Activated T-cell treated with anti-CD3 and anti-CD28 coated beads, Interleukin-2, amount 50 U/mL, for 72 hours (primary cell): ENCODE measurements at places on chromosomes 5 and 9. TPM values are rescaled to one million over a fixed set of nuclear protein-coding genes. Genes with fewer than 3 reads are reported as not detected.
A peak's percentile ranks its signal among the peaks of the same experiment; 100 is the strongest.

GRCh38 chr5:102762095-102762534 is 7.0 kb downstream of the PAM start:
- peak overlapping the region; percentile 93 for H3K27ac ChIP-seq
- peaks cover 79% of the 10 kb centered on the region for H3K4me1 ChIP-seq
- H3K27me3 ChIP-seq, result no peaks in the 10 kb centered on the region
- H3K36me3 ChIP-seq, result no peaks in the 10 kb centered on the region
- H3K4me3 ChIP-seq, result peak overlapping the region; percentile 69

DNA sequence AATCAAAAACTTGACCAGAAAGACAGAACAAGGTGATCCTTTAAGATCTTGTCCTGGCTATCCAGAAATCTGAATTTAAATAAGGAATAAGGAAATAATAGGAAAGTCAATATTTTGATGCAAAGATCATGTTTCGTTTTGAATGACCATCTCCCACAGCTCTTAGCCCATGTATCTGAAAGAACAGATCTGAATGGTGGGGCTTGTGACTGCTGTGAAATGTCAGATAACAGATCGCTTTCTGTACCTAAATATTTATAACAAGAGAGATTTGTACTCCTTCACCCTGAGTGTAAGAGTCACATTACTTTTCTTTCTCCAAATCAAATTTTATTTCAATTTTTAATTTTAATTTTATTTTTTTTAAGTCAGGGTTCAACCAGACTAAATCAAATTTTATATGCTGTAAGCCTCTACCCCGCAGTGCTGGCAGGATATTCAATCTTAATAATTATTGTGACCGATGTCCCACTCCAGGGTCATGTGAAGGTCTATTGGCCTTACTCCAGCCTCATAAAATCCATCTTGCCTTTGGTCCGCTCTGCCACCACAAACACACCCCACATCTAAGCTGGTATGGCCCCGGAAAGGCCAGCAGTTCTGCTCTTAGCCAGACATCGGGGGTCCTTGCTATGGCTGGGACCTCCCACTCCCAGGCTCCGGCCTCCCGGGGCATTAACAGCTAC is 7.0 kb upstream of the SLC26A2 start:
- peaks cover under 1% of the 10 kb centered on the region for H3K4me1 ChIP-seq
- H3K27me3 ChIP-seq, result peaks cover 6% of the 10 kb centered on the region
- no peak overlapping the region for H3K27ac ChIP-seq
- no peak for DNase-seq

The PAIP1 gene
- 65.0 TPM for total RNA-seq

GRCh38 chr5:58156973-58157701 is 302.7 kb downstream of the PLK2 start:
- no peaks in the 10 kb centered on the region for H3K27me3 ChIP-seq

DNA sequence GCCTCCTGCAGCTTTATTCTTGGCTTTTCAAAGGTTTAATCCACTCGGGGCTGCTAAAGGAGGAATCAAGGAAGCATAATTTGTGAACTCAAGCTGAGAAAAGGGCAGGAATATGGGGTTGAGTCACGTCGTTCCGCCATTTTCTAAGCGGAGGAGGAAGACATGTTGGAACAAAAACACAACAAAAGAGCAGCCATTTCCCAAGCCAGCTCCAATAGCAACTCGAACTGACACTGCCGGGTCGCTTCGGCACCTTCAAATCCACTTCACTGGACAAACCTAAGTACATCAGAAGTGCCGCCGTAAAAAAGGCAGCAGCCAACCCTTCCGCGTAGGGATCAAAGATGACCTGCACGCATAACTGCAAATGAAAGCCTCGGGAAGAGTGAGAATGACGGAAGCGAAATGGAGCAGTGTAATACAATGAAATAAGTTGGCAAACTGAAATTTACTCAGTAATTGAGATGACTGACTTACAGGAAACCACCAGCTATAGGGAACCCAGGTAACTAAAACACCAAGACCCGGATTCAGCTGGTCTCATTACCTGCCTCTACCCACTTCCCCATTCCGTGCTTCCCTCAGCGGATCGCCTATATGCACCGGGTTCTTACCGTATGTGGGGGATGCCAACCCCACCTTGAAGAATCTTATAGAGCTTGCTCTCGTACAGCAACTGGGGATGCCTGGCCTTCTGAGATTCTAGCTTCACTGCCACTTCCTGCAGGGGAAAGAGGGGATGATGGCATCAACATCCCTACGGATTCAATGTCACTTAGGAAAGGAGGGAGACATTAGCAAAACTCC is 1.6 kb downstream of the CSNK1A1 start:
- peaks cover 41% of the 10 kb centered on the region for H3K4me1 ChIP-seq
- peak overlapping the region; percentile 98 for H3K4me3 ChIP-seq
- H3K27me3 ChIP-seq, result no peaks in the 10 kb centered on the region
- peak; percentile 49 for DNase-seq
- peak overlapping the region; percentile 100 for H3K27ac ChIP-seq
- H3K36me3 ChIP-seq, result peaks cover 42% of the 10 kb centered on the region

GRCh38 chr5:111932628-111933027 is 175.6 kb upstream of the NREP start:
- DNase-seq, result no peak
- H3K36me3 ChIP-seq, result no peaks in the 10 kb centered on the region
- peaks cover 9% of the 10 kb centered on the region for H3K27me3 ChIP-seq
- H3K4me1 ChIP-seq, result no peaks in the 10 kb centered on the region
- no peak overlapping the region for H3K4me3 ChIP-seq

The DMRT2 gene
- not detected for total RNA-seq

GRCh38 chr5:114418176-114419066 is 56.6 kb downstream of the KCNN2 start:
- no peak overlapping the region for H3K4me3 ChIP-seq
- no peak overlapping the region for H3K27ac ChIP-seq
- no peak for DNase-seq
- H3K4me1 ChIP-seq, result no peaks in the 10 kb centered on the region

DNA sequence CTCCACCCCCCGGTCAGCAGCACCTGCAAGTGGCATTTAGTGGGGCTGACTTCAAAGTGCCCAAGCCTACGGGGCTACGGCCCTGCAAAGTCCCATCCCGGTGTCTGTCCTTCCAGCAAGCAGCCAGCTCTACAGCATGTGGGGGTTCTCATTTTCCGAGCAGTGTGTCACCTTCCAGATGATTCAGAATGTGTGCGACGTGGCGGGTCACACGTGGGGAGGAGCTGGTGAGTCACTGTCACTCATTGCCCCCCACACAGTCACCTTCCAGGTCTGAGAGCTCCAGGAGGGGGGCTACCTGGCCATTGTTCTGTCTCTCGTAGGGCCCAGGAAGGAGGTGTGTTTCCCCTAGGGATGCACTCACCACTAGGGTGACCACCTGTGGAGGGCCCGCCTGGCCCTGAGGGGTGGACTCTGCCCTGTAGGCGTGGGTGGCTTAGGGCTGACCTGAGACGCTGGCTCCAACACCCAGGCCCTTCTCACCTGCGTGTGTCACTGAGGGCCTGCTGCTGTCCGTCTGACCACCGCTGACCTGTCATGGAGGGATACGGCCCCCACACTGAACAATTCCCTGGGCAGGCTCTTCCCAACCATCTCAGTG is 70.2 kb downstream of the SEMA4D start:
- no peaks in the 10 kb centered on the region for H3K27me3 ChIP-seq
- peak overlapping the region; percentile 77 for H3K27ac ChIP-seq
- H3K4me3 ChIP-seq, result peak overlapping the region; percentile 85

The GARIN3 gene
- 0.22 TPM for total RNA-seq

The HMCN2 gene
- total RNA-seq, result 0.17 TPM

- peaks cover 5% of the 10 kb centered on the region for H3K4me1 ChIP-seq
- H3K4me3 ChIP-seq, result no peak overlapping the region
- no peak overlapping the region for H3K27ac ChIP-seq
- peaks cover 59% of the 10 kb centered on the region for H3K27me3 ChIP-seq
- DNase-seq, result no peak
Observed at GRCh38 chr5:115467628-115468027, 76.9 kb downstream of the FEM1C start.

- H3K4me3 ChIP-seq, result no peak overlapping the region
- no peak overlapping the region for H3K27ac ChIP-seq
- no peaks in the 10 kb centered on the region for H3K36me3 ChIP-seq
- H3K27me3 ChIP-seq, result peaks cover 11% of the 10 kb centered on the region
Observed at GRCh38 chr5:174335682-174336364, 290.3 kb downstream of the NSG2 start.

DNA sequence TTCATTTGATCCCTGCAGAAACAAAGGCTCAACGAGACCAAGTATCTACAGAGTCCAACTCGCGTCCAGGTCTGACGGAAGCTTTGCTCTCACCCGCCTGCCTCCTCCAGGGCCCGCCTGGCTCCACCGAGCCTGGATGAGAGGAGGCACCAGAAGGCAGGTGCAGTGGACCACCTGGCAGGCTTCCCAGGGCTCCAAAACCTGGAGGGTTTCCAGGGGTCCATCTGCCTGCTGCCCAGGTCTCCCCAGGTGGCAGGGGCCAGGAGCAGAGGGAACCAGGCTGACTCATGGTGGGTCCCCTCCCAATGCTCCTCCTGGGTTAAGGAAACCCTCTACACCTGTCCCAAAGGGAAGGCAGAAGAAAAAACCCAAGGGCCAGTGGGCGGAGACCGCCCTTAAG is 59.5 kb downstream of the VAV2 start:
- DNase-seq, result no peak
- H3K27ac ChIP-seq, result no peak overlapping the region
- H3K27me3 ChIP-seq, result no peaks in the 10 kb centered on the region
- H3K36me3 ChIP-seq, result no peaks in the 10 kb centered on the region
- no peak overlapping the region for H3K4me3 ChIP-seq
